ENCODE measurements at places on chromosomes 13 and 19.
A peak's percentile ranks its signal among the peaks of the same experiment; 100 is the strongest.

DNA sequence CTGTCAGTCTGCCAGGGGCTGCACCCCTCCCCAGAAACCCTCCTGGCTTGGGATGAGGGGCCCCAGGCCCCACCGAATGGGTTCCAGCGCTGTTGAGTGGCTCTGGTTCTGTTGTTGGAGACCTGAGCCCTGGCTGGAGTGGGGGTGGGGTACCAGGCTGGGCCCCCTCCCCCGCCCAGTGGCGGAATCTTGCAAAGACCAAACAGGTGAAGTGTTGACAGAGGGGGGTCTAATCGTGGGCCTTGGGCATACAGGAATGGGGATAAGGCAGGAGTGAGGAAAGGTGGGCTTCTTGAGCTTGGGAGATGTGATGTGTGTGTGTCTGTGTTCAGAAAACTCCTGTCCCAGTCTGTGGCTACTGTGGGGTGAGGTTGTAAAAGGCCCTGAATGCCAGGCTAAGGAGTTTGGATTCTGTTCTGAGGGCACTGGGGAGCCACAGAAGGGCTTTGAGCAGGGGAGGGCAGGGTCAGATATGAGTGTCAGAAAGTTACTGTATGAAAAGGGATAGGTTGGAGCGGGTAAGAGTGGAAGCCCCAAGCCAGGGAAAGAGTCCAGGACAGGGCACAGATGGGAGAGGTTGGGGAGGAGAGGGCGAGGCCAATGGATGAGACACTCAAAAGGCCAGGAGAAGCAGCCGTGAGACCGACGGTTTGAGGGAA, at the start of gene HIPK4:
TSS of gene HIPK4 (minus strand) at position 98 of the 659 bp plus-strand sequence. CDS start 279 bp downstream, outside the sequence.
- DNase-seq: no peak

GRCh38 chr19:11091703-11092153, 2.5 kb downstream of the LDLR start:
- DNase-seq: peak; percentile 98

- no peak for DNase-seq
Measured at GRCh38 chr13:98609756-98610155, 32.8 kb upstream of the STK24 start.

GRCh38 chr13:107216046-107216755, 648.3 kb upstream of the ARGLU1 start:
- no peak for DNase-seq

DNA sequence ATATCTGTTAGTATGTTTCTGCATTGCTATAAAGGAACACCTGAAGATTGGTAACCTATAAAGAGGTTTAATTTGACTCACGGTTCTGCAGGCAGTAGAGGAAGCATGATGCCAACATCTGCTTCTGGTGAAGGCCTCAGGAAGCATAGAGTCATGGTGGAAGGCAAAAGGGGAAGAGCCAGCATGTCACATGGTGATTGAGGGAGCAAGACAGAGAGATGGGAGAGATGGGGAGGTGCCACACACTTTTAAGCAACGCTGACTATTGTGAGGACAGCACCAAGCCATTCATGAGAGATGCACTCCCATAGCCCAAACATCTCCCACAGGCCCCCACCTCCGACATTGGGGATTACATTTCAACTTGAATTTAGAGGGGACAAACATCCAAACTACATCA, 32.8 kb downstream of the COG6 start:
- DNase-seq: no peak

DNA sequence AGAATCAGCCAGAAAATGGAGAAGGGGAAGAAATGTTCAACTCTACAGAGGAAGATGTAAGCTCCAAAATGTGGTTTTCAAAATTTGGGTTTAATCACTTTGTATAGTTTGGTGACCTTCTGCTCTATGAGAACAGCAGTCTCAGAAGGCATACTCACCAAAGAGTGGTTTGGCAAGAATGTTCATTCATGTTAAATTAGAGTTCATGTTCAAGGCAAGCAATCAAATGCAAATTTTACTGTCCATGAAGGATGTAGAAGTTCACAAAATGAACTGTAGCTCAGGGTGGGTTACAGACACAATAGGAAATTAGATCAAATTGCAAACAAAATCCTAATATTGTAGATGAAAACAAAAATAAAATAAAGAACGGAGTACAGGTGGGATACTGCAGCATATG, 606.7 kb upstream of the PCDH20 start:
- DNase-seq: no peak

DNA sequence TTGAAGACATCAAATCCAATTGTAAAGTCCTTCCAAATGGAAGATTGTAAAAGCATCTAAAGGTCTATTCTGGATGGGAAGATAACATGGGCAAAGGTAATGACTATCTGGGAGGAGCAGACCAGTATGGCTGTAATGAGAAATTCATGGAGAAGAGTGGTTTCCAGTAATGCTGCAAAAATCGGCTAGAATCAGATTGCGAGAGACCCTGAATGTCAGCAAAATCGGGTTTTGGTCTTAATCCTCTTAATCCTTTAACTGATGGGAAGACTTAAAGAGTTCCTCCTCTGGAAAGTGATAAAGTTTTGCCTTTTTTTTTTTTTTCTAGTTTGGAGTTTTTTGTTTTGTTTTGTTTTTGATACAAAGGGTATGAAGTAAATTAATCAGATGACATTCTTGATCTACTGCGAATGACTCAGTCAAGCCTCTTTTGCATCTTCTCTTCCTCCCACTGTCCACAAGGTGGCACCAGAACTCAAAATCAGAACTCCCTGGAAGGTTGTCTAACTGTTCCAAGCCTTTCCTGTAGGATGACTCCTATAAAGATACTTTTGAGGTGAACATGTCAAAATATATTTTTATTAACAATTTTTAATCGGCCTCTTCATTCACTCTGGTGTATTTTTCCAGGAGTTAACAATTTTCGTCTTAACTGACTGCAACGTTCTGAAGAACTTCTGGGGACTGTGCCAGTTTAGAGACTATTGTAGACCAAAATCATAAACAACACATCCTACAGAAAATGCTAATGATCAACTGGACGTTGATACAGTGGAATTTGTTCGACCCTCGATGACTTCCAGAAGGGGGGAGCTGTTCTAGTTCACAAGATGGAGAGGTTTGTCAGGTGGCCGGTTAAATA, 213.3 kb upstream of the MIR17HG start:
- DNase-seq: peak; percentile 81

GRCh38 chr19:38569368-38569983, 48.3 kb downstream of the MAP4K1 start:
- DNase-seq: peak; percentile 3

DNA sequence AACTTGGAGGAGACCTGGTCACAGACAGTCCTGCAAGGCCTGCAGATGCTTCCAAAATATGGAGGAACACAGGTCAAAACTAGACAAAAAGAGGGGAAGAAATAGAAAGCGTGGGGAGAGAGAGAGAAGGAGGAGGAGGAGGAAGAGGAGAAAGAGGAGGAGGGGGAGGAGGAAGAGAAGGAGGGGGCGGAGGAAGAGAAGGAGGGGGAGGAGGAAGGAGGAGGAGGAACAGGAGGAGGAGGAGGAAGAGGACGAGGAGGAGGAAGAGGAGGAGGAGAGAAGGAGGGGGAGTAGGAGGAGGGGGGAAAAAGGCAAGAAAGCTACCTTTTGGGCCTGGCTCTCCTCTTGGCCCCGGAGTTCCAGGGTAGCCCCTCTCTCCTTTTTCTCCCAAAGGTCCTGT, 105.8 kb downstream of the COL4A1 start:
- no peak for DNase-seq

- peak; percentile 94 for DNase-seq
Measured at GRCh38 chr19:43574424-43575155, 737 bp downstream of the XRCC1 start.

- DNase-seq: no peak
Measured at GRCh38 chr19:29682236-29682895, 17.1 kb downstream of the PLEKHF1 start.

DNA sequence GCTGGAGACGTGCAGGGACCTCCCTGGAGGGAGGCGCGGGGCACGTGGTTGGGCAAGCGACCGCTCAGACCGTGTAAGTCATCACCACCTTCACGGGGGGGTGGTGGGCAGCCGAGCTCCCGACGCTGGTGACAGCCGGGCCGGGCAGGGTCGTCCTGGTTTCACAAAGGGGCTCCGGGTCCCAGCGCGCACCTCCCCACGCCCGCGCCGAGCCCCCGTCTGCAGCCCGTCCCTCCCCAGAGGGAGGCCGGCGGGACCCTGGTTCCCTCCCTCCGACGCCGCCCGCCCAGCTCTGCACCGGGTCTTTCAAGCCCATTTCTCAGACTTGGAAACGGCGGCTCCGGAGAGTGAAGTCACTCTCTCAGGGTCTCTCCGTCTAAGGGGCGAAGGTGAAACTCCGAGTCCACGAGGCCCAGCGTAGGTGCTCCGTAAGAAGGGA, 729 bp upstream of the ARID3A start:
- peak; percentile 66 for DNase-seq

DNA sequence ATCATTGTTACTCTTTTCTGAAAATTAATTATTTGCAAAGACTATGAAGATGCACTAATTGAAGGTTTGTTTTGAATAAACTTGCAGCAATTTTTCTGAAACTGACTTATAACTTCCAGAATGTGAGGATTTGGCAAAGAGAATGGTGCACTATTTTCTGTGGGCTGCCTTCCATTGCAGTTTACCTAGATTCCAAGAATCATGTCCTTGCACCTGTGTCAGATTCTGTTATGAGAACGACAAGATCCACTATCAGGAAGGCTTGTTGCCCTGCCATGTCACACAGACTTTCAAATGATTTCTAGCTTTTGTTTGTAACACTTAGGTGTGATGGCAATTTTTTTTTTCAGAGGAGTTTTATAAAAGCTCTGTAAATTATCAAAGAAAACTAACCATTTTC, 5.6 kb upstream of the SLAIN1 start:
- no peak for DNase-seq

DNA sequence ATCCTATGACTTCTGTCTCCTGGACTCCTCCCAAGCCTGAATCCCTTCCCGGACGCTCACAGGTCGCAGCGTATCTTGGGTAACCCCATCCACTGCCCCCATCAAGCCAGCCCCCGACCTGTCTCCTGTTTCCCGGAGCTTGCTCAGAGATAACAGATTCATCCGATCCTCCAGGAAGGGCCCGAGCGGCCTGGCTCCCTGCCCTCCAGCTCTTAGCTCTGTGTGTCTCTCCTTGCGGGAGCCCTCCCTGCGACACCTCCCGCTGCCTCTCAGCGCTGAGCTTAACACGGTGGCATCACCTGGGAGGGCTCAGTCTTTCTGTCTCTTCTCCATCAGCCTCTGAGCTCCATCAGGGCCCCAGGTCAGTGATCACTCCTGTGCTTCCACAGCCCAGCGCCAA, 4.3 kb upstream of the TMEM255B start:
- no peak for DNase-seq

GRCh38 chr13:45974500-45974899, 78.0 kb downstream of the ZC3H13 start:
- no peak for DNase-seq
